Activated T-helper 9 cell treated with anti-CD3 and anti-CD28 coated beads, Interleukin-2, amount 50 U/mL, for 16 hours (primary cell): ENCODE measurements at places on chromosomes 16 and 17.

DNA sequence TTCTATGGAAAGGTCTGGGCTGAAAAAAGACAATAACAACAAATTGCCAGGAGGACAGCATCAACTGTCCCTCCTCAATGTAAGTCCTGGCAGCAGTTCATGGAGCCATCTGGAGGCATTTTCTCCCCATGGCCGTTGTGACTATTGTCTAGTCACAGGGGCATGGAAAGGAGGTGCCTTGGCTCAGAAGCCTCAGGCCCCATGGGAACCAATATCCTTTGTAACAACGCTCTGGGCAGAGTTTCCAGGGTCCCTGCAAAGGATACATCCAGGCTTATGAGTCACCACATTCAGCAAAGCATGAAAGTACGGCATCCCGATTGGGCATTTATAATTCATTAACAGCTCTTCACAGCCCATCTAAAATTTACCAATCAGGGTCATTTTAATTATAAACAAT lies 85.2 kb downstream of the GLG1 start:
- DNase-seq: no peak

- DNase-seq: no peak
Observed at GRCh38 chr16:29012913-29013553, 28.2 kb downstream of the LAT start.

DNA sequence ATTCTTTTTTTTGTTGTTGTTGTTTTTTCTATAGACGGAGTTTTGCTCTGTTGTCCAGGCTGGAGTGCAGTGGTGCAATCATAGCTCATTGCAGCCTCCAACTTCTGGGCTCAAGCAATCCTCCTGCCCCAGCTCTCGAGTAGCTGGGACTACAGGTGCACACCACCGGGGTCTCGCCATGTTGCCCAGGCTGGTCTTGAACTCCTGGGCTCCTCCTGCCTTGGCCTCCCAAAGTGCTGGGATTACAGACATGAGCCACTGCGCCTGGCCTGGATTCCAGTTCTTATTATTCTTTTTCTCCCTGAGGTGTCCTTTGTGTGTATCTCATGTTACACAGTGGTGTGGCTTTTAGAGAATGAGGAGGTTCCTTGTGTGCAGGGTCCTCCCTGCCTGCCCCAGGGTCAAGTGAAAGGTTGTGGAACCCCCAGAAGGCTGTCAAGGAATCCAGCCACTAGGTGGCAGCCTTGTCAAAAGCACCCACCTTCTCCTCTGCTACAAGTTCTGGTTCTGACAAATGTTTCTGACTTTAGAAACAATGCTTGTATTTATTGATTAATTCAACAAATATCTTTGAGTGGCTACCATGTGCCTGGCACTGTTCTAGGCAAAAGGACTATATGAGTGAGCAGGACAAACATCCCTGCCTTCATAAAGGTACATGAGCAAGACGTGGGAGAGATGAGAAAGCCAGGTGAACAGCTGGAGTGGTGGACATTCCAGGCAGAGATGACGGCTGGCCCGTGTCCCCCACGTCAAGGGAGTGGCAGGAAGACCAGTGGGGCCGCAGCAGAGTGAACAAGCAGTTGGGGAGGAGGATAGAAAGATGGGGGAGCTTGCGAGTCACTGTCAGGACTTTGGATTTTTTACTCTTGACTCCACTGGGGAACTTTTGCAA lies 112.4 kb downstream of the SPECC1 start:
- DNase-seq: peak; percentile 45

DNA sequence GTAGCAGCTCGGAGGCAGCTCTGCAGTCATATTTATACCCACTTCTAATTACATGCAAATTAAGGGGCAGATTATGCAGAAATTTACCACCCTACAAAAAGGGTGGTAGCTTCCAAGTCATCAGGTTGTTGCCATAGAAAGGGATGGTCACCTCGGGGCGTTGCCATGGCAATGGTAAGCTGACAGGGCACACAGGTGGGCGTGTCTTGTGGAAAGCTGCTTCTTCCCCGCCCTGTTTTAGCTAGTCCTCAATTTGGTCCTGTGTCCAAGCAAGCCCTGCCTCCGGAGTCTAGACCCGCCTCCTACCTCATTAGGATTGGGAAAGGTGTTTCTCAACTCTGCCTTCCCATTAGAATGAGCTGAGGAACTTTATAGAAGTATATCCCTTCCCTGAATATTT lies 98.7 kb downstream of the HS3ST2 start:
- DNase-seq: no peak

DNA sequence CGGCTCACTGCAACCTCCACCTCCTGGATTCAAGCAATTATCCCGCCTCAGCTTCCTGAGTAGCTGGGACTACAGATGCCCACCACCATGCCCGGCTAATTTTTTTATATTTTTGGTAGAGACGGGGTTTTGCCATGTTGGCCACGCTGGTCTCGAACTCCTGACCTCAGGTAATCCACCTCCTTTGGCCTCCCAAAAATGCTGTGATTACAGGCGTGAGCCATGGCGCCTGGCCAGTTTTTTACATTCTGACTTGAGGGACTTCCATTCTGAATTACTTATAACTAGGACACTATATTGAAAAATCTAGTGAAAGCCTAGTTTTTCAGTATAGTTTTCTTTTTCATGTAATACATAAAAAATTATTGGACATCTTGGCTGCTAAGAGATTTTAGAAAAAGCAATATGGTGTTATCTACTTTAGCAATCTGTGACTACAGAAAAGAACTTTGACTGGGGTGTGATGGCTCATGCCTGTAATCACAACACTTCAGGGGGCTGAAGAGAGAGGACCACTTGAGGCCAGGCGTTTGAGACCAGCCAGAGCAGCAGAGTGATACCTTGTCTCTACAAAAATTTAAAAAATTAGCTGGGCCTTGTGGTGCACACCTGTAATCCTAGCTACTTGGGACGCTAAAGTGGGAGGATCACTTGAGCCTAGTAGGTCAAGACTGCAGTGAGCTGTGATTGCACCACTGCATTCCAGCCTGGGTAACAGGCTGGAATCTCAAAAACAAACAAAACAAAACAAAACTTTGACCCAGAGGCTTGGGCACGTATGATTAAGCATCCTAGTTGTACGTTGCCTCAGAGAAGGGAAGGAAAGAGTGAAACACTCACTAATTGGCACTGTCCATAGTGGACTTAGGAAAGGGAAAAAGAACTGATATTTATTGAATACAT lies 26.8 kb upstream of the GOSR1 start:
- no peak for DNase-seq

- no peak for DNase-seq
Observed at GRCh38 chr16:13289515-13289914, 388.1 kb downstream of the SHISA9 start.

- no peak for DNase-seq
Observed at GRCh38 chr17:46121841-46122485, 71.3 kb downstream of the KANSL1 start.

GRCh38 chr17:73599599-73599998 lies 44.6 kb downstream of the SDK2 start:
- no peak for DNase-seq

DNA sequence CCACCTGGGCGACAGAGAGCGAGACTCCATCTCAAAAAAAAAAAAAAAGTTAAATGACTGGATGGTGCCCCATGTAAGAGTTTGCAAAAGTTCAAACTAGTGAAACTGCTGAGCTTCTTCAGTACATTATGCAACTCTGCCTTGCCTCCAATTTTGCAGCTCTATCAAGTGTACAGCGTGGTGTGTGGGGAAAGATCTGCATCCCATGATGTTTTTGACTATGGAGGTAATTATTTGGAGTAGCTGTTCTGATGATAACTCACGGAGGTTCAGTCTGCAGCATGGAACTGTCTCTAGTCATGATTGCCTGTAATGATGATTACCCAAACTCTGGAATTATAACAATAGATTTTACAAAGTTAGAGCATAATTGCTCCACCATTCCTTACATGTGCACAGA lies 149.6 kb downstream of the PITPNC1 start:
- DNase-seq: no peak

DNA sequence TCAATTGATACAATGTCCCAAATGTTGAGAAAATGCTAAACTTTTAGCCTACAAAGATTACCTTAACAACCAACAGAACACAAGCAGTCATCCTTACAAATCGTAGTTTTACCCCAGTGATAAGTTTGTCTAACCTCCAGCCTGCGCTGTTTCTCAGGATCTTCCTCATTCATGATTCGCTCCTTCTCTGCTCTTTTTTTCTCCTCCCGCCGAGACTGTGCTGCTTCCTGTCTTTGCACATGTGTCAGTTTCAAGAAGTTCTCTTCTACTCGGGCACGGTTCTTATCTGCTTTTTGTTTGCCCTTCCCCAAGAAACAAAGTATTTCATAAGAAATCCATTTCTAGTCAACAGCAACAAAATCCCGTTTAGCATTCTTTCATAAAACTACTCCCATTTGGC lies 10.2 kb upstream of the STRADA start:
- no peak for DNase-seq

- DNase-seq: no peak
Observed at GRCh38 chr17:28926366-28926765, 23.5 kb upstream of the DHRS13 start.

- no peak for DNase-seq
Observed at GRCh38 chr17:18382441-18383078, 5.0 kb downstream of the EVPLL start.

- DNase-seq: no peak
Observed at GRCh38 chr17:54324813-54325212, 502.1 kb downstream of the KIF2B start.

DNA sequence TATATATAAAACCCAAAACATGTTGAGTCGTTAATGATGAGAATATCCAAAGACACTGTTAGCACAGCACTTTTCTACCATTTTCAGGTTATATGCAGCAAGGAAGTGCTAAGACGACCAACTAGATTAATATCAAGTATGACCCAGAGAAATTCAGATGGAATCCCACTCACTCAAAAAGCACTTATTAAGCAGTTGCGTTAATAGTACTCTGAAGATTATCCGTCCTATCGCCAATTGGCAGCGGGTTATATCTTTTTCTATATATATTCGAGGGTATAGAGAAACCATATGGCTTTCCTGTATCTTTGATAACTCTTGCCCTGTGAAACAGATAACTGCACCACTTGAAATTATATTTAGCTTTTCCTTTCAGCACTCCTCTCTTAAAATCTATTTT lies 1.1 kb downstream of the CRLF3 start:
- no peak for DNase-seq

DNA sequence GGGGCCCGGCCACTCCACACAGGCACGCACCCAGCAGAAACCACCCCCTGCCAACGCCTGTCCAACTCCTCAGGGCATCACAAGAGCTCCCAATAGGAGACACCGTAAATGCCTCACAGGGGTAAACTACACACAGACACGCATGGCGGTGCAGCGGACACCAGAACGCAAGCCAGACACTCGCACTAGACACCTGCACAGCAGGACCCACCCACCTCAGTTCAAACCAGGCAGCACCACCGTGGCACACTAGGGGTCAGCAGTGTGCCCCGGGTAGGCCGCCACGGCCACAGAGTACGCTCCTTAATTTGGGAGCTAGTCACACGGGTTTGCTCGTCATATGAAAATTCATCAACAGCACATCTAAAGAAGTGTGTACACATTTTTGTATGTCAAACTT lies 3.4 kb downstream of the SLC38A10 start:
- DNase-seq: peak; percentile 59

DNA sequence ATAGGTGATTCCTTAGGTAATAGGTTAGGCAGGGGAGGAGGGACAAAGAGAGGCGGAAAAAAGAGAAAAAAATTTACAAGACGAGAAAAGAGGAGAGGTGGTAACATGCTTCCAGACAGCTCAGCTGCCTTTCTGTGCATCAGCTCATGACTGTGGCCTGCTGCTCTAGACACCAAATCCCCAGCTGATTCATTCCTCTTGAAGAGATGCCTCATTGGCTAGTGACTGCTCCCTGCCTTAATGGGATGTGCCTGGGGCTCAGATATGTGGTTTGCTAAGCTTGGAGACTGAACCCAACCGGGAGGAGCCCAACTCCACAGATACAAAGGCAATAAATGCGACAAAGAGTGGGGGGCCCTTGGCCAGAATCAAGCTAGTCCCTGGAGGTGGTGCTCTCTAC lies 105.9 kb upstream of the FAM20A start:
- no peak for DNase-seq
